ENCODE measurements at places on chromosomes 13 and 19.
A peak's percentile ranks its signal among the peaks of the same experiment; 100 is the strongest.

DNA sequence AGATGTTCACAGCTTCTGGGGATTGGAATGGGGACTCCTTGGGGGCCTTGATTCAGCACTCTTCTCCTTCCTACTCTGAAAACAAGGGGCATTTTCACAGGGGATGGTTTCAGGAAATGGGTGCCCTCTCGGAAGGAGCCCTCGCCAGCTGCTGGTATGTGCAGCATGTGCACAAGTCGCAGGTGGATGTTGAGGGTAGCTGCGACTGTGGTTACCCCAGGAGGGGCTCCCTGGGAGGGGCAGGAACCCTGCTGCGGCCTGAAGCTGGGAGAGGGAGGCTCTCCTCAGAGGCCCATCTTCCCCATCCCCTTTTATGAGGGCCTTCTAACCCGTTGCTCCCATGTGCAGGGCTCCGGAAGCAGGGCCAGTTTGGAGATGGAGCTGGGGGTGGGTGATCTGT lies 6.2 kb downstream of the ZNF446 start:
- no peak for DNase-seq

GRCh38 chr13:101624981-101625380 lies 172.5 kb downstream of the ITGBL1 start:
- DNase-seq = no peak

- DNase-seq = no peak
Observed at GRCh38 chr19:46383171-46383815, 30.1 kb downstream of the CCDC8 start.

DNA sequence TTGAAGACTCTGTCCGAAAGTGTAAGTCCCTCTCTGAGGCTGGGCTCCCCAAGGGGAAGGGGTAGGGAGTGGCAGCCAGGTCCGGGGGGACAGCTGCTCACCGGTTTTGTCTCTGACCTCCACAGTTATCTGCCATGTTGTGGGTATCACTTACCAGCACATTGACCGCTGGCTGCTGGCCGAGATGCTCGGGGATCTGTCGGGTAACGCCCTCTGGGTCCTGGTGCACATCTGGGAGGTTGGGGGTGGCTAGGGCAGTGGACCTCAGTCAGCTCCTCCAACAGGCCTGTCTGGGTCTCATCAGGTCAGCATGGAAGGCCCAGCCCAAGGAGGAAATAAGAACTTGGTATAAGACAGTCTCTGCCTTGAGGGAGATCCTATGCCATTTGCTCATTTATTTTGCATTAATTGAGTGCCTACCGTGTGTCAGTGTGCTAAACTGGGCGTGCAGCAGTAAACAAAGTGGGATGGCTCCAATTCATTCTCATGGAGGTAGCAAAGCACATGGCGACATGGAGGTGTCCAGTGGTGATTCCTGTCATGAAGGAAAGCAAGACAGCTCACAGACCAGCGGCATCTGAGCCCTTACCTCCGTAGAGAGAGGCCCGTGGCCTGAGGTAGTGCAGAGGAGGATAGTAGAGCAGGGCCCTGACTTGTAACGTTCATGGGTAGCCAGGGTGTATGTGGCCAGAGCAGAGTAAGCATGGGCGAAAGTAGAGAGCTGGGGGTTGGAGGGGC lies 13.7 kb downstream of the EIF3K start:
- DNase-seq = no peak

DNA sequence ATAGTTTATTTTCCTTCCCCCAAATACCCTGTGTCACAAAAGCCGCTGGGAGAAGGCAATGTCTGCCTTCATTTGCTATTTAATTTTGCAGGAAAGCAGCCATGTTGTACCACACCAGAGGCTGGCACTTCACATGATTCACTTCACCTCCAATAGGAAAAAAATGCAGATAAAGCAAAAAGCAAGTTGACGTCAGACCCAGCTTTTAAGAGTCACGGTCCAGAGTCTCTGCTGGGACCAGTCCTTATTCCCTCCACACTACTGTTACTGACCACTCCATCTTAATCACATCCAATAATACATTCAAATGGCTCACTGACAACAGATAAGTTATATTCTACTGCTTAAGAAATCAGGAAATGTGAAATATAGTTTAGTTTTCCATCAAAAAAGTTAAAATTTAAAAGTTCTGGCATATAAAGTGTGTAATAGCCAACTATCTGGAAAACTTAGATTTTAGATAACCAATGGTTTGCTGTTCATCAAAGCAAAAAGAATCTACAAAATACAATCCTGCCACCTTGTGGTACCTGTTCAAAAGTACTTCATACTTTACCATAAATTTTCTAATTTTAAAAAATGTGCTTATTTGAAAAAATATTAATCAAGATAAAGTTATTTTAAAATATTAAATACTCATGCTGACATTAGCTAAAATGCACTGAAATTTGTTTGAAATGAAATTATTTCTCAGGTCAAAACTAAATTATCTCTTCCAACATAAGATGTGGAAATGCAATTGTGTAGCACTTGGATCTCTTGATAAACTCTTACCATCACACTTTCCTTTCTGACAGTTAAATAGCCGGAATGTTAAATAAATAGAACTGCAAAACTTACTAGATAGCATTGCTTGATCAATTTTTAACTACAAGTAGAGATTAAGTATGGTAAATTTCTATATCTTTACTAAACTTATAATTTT lies 97.3 kb downstream of the SERP2 start:
- DNase-seq = no peak

DNA sequence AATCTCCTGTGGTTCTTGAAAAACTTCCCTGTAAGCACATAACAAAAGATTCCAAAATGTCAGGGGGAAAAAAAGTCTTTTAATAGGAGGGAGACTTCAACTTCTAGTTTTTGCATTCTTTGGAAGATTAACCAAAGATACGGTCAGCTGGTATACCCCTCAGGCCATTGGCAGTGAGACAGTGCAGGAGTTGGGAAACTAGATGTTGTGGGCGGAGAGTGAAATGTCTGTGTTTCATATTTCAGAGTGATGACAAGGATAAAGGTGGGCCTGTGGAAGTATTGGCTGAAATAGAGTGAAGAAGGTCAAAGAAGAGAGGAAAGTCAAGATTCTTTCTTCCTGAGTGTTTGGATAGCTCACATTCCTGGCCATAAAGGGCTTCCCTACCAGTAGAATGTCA lies 40.8 kb downstream of the CYP2B6 start:
- DNase-seq = peak; percentile 49

GRCh38 chr19:1967087-1967608 lies 26.2 kb downstream of the CSNK1G2 start:
- DNase-seq = no peak

GRCh38 chr13:75762955-75763354 lies 126.8 kb downstream of the LMO7 start:
- no peak for DNase-seq

GRCh38 chr13:111531505-111531904 lies 211.1 kb downstream of the TEX29 start:
- DNase-seq = no peak

DNA sequence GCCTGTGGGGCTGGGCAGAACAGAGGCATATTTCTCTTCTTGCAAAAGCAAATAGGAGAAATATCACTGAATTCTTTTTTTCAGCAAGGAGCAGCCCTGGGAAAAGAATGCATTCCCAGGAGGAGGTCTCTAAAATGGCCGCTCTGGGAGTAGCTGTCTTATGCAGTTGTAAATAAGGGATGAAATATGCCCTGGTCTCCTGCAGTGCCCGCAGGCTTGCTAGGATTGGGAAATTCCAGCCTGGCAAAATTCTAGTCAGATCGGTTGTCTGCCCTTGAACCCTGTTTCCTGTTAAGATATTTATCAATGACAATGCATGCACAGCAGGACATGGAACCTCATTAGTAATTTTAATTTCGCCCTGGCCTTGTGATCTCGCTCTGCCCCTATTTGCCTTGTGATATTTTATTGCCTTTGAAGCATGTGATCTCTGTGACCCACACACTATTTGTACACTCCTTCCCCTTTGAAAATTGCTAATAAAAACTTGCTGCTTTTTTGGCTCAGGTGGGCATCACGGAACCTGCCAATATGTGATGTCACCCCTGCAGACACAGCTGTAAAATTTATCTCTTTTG lies 1993.2 kb downstream of the PCDH9 start:
- DNase-seq = no peak

DNA sequence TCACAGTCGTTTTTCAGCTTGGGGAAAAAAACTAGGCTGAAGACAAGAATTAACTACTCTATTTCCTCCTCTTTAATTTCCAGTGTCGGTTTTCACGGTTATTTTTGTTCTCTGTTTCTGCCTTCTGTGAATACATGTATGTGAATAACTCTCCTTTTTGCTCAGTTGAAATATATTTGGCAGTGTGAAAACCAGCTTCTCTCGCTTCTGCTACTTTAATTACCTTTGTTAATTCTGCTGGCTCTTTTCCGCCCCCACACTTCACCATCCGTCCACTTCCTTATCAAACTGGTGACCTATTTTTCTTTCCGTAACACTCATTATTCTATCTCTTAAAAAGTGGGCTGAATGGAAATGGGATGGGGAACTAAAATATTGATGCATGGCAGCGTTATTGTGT lies 126.4 kb downstream of the POU4F1 start:
- DNase-seq = no peak

DNA sequence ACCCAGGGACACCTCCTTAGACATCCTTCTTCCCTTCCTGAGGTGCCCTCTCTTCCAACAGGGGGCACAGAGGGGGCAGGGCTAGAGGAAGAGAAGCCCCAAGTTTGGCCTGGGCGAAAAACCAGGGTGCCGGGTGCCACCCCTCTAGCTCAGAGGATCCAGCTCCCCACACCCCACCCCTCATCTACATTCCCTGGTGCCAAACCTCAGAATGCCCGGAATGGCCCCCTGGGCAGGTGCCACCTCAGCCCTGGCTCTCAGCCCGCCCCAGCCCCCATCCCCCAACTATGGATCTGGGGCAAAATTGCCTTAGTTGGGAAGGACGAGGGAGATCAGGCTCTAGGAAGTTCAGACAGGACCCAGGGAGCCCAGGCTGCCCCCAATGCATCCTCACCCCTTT lies 2.0 kb downstream of the CNN1 start:
- DNase-seq = no peak

Measured in islet precursor cell (in vitro differentiated cells).